Inflammatory macrophage treated with lipopolysaccharide for 4 hours (primary cell): ENCODE measurements at places on chromosomes 11 and 22.
A peak's percentile ranks its signal among the peaks of the same experiment; 100 is the strongest.

GRCh38 chr22:29073618-29074275, 912 bp downstream of the KREMEN1 start:
- DNase-seq, result peak; percentile 13

- no peak for DNase-seq
Observed at GRCh38 chr11:114317787-114318137, 21.6 kb downstream of the NNMT start.

DNA sequence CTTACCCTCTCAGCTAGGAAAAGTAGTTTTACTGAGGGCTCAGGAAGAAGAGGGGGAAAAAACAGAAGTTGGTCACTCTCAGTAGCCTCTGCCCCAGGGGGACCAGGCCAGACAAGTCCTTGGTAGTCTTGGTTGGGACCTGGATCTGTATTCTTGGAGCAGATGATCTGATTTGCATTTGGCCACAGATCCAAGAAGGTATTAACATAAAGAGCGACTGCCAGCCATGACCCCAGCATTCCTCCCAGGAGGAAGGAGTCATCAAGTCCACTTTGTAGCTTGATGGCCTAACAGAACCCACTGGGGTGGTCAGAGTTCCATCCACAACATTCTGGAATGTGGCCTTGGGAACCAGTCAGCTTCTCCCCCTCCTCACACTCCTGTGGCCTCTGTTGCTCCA, 6.0 kb upstream of the LRRC10B start:
- DNase-seq, result no peak

- no peak for DNase-seq
Observed at GRCh38 chr22:44793106-44793505, 40.7 kb downstream of the ARHGAP8 start.
